Esophagus muscularis mucosa (tissue), 4 donors: ENCODE measurements at places on chromosomes 11 and 22. TPM values are rescaled to one million over a fixed set of nuclear protein-coding genes. Genes with fewer than 3 reads are reported as not detected.

DNA sequence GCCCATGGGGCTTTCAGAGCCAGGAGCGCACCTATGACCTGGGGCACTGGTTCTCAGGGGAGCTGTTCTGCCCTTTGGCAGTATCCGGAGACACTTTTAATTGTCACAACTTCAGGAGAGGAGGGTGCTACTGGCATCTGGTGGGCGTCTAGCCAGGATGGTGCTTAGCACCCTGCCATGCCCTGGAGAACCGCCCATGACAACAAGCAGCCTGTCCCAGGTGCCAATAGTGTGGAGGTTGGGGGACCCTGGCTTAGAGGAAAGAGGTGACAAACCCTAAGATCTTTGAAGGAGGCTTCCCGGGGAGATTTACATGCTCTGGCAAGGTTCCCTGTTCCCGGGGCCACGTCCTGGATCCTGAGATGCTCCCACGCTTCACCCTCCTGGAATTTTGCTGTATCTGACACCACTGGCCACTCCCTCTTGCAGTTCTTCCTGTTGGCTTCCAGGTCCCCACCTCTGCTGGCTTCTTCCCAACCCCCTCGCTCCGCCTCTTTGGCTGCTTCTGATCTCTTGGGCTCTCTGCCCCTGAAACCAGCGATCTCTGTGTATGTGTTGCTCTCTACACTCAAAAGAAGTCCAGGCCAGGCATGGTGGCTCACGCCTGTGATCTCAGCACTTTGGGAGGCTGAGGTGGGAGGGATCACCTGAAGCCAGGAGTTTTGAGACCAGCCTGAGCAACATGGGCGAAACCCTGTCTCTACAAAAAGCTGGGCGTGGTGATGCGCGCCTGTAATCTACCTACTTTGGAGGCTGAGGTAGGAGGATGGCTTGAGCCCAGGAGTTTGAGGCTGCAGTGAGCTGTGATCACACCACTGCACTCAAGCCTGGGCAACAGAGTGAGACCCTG, 31.1 kb downstream of the FADS3 start:
- no peak for DNase-seq

DNA sequence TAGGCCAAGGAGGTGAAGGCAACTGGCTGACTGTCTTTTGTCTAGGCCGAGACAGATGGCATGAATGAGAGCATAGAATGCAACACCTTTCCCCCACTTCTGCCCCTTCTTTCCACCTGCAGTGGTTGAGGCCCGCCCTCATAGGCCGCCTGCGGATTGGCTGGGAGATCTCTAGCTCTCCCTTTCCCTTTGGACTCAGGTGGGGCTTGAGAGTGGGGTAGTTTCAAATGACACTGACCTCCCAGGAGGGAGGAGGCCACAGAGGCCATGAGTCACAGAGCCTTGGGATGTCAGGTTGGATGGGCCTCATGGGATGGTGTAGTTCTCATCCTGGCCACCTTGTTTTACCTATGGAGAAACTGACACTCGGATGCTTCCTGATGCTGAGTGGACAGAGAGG, 9.1 kb downstream of the MICAL2 start:
- DNase-seq: no peak

DNA sequence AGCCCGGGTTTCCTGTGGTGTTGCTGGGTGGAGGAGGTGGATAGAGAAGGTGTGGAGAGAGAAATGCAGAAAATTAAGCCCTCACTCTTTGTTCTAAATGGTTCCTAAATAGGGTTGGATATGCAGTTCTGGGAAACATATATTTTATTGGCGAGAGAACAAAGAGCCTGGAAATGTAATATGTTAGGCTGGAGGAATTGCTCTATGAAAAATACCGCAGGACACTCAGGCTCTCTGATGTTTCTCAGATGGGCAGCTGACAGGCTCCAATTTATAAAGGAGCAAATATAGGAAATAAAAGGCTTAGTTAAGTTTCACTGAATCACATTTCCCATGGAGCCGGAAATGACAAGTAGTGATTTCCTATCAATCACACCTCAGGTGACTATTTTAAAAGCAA, 428.0 kb downstream of the TMEM135 start:
- DNase-seq: no peak

DNA sequence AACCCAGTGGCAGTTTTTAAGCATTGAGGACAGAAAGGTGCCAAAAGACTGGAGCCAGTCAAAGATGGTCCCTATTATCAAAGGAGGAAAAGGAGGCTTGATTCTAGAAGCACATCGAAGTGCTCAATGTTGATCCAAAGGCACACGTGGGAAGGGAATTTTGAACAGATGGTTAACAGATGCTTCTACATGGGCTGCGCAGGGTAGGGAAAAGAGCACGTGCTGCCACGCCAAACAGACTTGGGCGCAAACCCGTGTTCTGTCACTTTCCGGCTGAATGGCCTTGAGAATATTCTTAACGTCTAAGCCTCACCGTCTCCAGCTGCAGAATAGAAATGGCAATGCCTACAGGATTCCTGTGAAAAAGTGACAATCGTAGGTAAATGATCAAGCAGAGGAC, 217.9 kb upstream of the MTNR1B start:
- no peak for DNase-seq

GRCh38 chr11:19597206-19597605, 115.4 kb upstream of the NAV2 start:
- no peak for DNase-seq

- DNase-seq: no peak
Measured at GRCh38 chr11:126438691-126439090, 83.2 kb downstream of the ST3GAL4 start.

Gene CD3E
- 1.2 TPM for total RNA-seq

Gene CAVIN3
- 268 TPM for total RNA-seq

Gene UBQLNL
- not detected for total RNA-seq

- DNase-seq: no peak
Measured at GRCh38 chr22:39567135-39567946, 3.2 kb upstream of the CACNA1I start.

- no peak for DNase-seq
Measured at GRCh38 chr11:125108469-125108868, 3.0 kb downstream of the TMEM218 start.

Gene OR51I1
- not detected for total RNA-seq

DNA sequence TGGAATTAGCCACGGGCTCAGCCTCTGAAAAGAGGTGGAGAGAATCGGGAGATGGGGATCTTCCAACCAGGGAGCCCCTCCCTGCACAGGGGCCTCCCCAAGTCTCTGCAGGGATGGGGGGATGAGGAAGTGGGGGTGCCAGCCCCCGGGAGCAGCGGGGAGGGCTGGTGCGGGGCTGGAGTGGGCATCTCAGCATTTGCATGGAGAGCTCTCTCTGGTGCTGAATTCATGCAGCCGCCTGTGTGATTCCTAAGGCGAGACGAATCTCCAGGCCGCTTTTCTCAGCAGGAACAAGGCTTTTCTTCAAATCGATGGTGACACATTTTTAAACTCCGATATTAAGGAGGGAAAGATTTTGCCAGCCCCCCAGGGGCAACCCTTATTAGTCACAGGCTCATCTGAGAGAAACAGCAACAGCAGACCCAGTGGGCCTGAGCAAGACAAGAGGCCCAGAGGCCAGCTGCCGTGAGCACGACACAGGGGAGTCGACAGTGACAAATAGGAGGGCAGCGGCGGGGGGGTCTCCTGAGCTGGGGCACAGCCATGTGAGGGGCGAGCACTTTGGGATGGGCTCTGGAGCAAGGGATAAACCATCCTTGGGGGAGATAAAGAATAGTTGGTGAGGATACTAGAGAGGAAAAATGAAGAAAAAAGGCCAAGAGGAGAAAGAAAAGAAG, 29.0 kb downstream of the MACROD1 start:
- DNase-seq: no peak

DNA sequence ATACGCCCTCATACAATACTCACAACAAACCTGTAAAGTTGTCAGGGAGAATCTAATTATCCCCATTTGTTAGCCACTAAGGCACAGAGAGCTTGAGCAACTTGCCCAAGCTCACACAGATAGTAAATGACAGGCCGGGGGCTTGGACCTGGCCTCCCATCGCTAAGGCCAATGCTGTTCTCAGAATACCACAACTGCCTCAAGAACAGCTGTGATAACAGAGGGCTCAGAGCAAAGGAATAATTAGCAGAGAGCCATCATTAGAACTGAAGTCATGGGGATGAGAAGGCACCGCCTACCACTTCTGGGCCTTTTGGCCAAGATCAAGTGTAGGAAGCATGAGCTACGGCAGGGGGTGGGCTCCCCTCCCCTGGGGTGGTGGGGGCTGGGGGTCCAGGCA, 98.6 kb downstream of the FEZ1 start:
- no peak for DNase-seq

GRCh38 chr22:36936362-36937116, 23.1 kb downstream of the CSF2RB start:
- no peak for DNase-seq

DNA sequence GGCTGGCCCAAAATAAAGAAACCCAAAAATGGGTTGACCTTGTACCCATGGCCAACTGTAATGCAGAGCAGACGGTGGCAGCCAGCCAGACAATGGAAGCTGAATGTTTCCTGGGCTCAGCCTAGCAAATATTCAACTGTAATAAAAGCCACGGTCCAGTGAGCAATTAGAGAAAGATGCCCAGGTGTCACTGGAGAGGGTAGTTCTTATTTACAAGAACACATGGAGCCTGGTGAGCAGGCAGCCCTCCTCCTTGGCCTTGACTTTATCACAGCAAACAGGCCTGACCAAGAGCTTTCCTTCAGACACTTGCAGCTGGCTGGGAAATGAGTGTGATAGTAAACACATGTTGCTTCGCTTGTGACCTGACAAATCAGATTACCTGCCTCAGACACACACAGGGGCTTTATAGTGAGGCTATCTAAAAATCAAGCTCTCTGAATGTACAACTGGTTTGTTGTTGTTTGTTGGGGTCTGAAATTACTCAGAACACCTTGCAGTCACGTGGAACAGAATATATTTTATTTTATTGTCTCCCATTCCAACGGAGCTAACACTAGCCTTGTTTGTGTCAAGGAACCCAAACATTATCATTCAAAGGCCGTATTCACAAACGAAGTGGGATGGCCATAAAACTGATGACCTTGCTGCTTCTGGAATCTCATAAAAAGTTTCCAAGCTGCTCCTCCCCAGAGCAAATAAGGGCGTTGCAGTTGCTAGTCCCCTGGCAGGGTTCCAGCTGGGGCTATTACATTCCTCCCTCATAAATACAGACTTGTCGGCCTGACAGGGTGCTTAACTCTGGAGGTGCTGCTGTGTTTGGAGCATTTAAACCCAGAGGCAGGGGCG, 161.1 kb downstream of the BBOX1 start:
- DNase-seq: no peak

- DNase-seq: no peak
Measured at GRCh38 chr11:131465746-131466145, 95.3 kb downstream of the NTM start.

GRCh38 chr11:68552542-68552941, 92.0 kb downstream of the PPP6R3 start:
- no peak for DNase-seq

Gene FREY1
- total RNA-seq: 3.7 TPM

GRCh38 chr11:133570376-133570775, 38.1 kb upstream of the OPCML start:
- no peak for DNase-seq

Gene KLHL35
- total RNA-seq: 0.29 TPM

Gene ALKBH3
- 38.2 TPM for total RNA-seq

- DNase-seq: no peak
Measured at GRCh38 chr11:59191095-59191494, 19.2 kb downstream of the DTX4 start.

Gene OR6T1
- not detected for total RNA-seq

- DNase-seq: no peak
Measured at GRCh38 chr11:44445500-44446365, 119.7 kb upstream of the CD82 start.

DNA sequence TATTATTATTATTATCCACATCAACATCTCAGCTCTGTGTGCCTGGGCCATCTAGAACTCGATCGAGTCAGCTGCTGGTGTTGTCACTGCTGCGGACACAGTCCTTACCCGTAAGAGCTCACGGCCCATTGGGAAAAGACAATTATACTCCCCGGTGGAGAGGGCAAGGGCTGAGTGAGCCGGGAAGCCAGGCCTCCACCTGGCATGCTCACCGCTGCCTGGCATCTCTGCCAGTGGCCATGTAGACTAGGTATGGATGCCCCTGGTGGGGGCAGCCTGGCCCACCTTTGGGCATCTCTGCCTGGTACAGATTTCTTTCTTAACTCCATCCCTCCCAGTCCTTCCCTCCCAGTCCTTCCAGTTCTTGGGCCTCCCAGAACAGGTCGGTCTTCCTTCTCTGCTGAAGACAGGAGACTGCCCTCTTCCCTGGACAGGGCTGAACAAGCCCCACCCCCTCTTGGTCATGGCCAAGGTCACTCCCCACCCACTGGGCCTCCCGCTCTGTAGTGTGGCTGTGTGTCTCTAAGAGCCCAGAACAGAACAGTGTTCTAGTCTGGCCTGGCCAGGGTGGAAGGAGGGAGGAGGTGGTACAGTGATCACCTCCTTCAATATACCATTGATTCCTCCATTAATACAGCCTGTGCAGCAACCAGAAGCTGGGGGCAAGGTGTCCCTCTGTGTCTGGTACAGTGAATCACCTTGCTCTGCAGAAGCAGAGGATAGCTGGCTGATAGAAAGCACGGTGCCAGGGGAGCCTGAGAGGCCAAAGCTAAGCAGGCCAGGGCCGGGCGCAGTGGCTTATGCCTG, 57.7 kb downstream of the FLRT1 start:
- no peak for DNase-seq

DNA sequence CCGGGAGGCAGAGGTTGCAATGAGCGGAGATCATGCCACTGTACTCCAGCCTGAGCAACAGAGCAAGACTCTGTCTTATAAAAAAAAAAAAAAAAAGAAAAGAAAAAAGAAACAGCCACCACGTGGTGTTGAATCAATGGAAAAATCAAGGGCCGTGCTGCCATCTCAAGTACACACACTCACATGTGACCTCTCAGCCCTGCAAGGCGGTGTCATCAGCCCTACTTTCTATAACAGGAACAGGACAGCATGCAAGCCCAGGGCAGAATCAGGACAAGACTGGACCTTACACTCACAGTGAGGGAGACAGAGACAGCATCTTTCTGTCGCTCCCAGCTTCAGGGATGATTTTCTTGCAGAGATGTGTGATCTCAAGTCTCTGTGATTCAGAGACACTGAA, 179.6 kb downstream of the MPPED1 start:
- DNase-seq: peak; percentile 47

Gene MAPK8IP2
- total RNA-seq: 1.2 TPM

GRCh38 chr11:19868871-19869270, 156.2 kb downstream of the NAV2 start:
- no peak for DNase-seq

Gene CNIH2
- total RNA-seq: not detected

Gene SLC25A17
- total RNA-seq: 5.8 TPM

- no peak for DNase-seq
Measured at GRCh38 chr11:23765682-23766252, 731.1 kb upstream of the LUZP2 start.

GRCh38 chr11:134270250-134270714, 5.9 kb upstream of the GLB1L3 start:
- DNase-seq: no peak

Gene MAFF
- 26.2 TPM for total RNA-seq

GRCh38 chr22:48781391-48781790, 1046.3 kb downstream of the BRD1 start:
- no peak for DNase-seq

DNA sequence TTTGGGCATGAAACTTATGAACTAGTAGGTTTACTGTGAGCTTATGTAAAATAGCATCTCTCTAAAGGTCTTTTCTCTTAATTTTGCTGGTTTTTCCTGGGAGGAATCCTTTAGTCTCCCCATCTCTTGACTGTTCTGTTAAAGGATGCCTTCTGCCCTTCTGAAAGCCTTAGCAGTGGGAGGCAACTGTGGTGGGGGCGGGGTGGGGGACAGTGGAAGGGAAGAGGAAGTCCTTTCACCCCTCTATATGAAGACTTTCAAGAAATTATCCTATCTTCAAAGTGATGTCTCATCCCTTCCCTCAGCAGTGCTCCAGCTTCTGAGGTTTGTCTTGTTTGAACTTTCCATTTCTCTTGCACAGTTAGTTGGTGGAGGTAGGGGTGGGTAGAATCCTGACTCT, 73.1 kb downstream of the ELP4 start:
- DNase-seq: no peak
